HepG2 (cell line): ENCODE measurements at places on chromosomes 5 and 9.

DNA sequence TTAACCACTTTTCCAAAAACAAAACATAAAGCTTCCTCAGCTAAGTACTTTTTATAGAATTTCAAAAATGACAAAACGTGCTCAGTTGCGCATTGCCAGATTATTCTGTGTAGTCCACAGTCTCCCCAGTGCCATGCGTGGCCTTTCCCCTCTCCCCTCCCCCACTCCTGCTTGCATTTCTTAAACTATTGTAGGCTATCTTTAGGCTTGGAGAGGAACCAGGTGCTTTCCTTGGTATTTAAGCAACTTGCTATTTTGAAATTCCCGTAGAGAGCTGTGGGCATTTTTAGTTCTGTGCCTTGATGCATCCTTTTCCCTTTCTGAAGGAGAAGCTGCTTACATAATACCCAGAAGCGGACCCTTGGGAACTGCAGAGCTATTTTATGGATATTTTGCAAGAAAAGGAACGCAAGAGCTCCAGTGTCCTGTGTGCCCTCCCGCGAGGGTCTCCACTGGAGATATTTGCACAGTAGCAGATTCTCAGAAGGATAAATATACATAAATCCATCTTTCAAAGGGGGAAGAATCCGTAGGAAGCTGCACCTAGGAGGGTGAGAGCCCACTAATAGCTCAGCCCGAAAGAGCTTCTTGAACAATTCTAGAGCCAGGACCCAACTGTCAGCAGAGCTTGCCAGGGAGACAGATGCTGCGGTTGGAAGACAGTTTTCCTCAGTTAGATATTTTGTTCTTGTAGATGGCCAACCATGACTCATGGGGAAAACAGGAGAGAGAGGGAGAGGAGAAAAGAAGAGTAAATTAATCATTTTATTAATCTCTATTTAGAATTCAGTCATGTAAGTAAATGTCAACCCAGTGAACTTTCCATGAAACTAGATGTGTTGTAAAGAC is 1298.3 kb upstream of the WWC1 start:
- no peak overlapping the region for H3K4me3 ChIP-seq
- no peaks in the 10 kb centered on the region for H3K36me3 ChIP-seq
- H3K4me1 ChIP-seq, result no peaks in the 10 kb centered on the region
- no peak for DNase-seq

GRCh38 chr9:13621872-13622564 is 342.5 kb upstream of the MPDZ start:
- no peak for DNase-seq
- H3K27me3 ChIP-seq, result no peaks in the 10 kb centered on the region
- no peak overlapping the region for H3K27ac ChIP-seq
- no peaks in the 10 kb centered on the region for H3K4me1 ChIP-seq

- no peaks in the 10 kb centered on the region for H3K36me3 ChIP-seq
- H3K27me3 ChIP-seq, result no peaks in the 10 kb centered on the region
- no peak overlapping the region for H3K4me3 ChIP-seq
- no peaks in the 10 kb centered on the region for H3K4me1 ChIP-seq
- H3K27ac ChIP-seq, result no peak overlapping the region
- no peak for DNase-seq
Measured at GRCh38 chr5:33088176-33088575, 352.6 kb upstream of the TARS1 start.

- peaks cover 26% of the 10 kb centered on the region for H3K4me1 ChIP-seq
- H3K36me3 ChIP-seq, result no peaks in the 10 kb centered on the region
- no peak overlapping the region for H3K4me3 ChIP-seq
- H3K27me3 ChIP-seq, result no peaks in the 10 kb centered on the region
- H3K27ac ChIP-seq, result no peak overlapping the region
- DNase-seq, result no peak
Measured at GRCh38 chr5:5372930-5373329, 49.5 kb upstream of the ICE1 start.

GRCh38 chr9:100601216-100601615 is 23.3 kb downstream of the CAVIN4 start:
- H3K4me1 ChIP-seq, result peaks cover 24% of the 10 kb centered on the region
- no peaks in the 10 kb centered on the region for H3K36me3 ChIP-seq
- no peaks in the 10 kb centered on the region for H3K27me3 ChIP-seq
- no peak overlapping the region for H3K27ac ChIP-seq
- H3K4me3 ChIP-seq, result no peak overlapping the region
- DNase-seq, result peak; percentile 69

DNA sequence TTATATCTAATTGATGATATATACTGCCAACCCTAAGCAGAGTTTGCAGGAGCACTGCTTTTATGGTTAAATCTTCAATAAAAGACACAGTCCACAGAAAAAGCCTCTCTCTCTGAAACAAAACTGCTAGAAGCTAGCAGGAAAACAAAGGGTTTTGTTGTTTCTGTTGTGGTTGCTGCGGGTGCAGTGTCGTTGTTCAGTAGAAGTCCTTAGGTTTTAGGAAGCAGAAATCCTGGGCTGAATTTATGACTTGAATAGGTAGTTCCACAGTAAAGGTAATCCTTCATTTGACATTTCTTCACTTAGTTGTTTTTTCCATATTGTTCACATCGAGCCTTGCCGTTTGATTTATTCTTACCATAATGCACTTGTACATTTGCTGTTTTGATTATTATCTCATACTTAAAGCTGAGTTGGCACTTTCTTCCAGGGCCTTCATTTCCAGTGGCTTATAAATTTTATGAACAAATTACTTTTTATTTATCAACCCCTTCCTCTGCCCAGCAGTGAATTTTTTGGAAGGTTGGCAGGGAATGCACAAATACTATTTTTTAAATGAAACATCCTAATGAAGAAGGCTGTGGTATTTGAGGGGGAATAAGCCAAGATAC is 209.6 kb upstream of the SLC30A5 start:
- no peaks in the 10 kb centered on the region for H3K4me1 ChIP-seq
- H3K4me3 ChIP-seq, result no peak overlapping the region
- H3K27me3 ChIP-seq, result no peaks in the 10 kb centered on the region

DNA sequence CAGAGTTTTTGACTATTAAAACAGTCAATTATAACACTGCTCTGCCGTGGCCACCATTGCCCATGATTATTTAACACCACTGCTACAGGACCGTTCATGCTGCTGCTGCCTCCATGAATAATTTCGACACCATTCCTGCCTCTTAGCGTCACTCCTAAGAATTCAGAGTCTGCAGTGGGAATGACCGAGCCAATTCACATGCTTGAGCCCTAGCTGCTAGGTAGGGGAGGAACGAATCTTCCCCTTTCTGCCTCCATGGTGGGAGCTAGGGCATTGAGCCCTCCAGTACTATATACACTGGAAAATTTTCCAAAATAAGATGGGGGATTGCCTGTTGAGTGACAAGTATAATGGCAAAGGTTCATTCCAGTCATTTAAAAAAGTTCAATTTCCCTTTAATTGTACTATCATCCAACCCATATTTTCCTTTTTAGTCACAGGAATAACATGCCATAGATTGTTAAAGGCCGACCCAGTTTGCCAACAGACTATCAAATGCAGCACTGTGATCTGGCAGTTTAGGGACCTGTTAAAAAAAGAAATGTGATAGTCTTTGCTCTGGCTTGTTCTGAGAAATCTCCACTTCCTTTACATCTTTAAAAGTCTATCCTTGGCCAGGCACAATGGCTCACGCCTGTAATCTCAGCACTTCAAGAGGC is 13.5 kb upstream of the B4GALT1 start:
- no peaks in the 10 kb centered on the region for H3K36me3 ChIP-seq
- H3K27ac ChIP-seq, result no peak overlapping the region
- no peaks in the 10 kb centered on the region; the same call in 2 of the 3 replicates for H3K27me3 ChIP-seq
- H3K4me1 ChIP-seq, result 0 out of 2 replicates have a peak, but pooled peaks cover 9% of the 10 kb centered on the region
- no peak for DNase-seq

DNA sequence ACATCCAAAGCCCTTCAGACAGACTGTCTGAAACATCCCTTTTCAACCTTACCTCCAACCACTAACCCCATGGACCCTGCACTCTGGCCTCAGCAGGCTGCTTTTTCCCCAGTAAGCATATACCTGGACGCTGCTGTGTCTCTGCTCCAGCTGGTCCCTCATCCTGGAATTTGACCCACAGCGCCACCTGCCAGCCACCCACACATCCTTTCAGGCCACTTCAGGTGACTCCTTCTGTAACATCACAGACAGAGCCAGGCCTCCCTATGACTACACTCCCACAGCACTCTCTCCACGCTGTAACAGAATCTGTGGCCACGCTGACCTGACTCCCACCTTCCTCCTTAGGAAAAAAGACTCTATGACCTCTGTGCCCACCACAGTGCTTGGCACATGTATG is 3.4 kb downstream of the MGAT1 start:
- no peak for DNase-seq
- H3K4me1 ChIP-seq, result peaks cover 46% of the 10 kb centered on the region
- H3K27me3 ChIP-seq, result no peaks in the 10 kb centered on the region
- no peak overlapping the region for H3K4me3 ChIP-seq
- no peak overlapping the region for H3K27ac ChIP-seq

DNA sequence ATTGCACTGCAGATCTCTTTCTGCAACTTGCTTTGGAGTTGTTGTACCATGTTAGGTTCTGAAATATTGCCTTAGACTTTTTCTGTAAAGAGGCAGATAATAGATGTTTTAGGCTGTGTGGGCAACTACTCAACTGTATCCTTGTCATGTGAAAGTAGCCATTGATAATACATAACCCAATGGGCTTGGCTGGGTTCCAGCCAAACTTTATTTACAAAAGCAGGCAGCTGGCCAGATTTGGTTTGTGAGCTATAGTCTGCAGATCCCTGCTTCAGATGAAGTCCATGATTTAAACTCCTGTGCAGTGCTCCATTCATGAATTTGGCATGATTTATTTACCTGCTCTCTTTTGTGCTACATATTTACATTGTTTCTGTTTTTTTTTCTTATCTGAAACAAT is 300.4 kb downstream of the IRX2 start:
- no peaks in the 10 kb centered on the region for H3K4me1 ChIP-seq
- H3K36me3 ChIP-seq, result no peaks in the 10 kb centered on the region
- no peaks in the 10 kb centered on the region for H3K27me3 ChIP-seq
- DNase-seq, result no peak

GRCh38 chr5:158383486-158383885 is 524.5 kb upstream of the CLINT1 start:
- no peak overlapping the region for H3K4me3 ChIP-seq
- no peaks in the 10 kb centered on the region for H3K4me1 ChIP-seq
- H3K27me3 ChIP-seq, result no peaks in the 10 kb centered on the region

DNA sequence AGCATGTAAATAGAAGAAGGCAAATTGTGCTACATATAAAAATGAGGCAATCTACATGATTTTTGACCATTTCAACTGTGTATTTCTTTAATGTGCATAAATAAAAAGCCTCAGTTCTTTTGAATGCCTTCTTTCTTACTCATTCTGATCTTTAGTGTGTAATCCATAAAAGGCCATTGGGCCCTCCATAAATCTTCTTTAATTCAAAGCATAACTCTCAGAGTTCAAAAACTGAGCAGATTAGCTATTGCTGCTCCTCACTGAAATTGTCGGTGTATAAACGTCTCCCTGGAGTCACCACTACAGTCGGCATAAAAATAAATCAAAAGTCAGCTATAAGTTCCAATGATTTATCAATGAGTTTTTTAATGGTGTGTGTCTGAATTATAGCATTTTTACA is 45.3 kb upstream of the ADAMTSL1 start:
- H3K4me3 ChIP-seq, result no peak overlapping the region
- H3K27ac ChIP-seq, result no peak overlapping the region

DNA sequence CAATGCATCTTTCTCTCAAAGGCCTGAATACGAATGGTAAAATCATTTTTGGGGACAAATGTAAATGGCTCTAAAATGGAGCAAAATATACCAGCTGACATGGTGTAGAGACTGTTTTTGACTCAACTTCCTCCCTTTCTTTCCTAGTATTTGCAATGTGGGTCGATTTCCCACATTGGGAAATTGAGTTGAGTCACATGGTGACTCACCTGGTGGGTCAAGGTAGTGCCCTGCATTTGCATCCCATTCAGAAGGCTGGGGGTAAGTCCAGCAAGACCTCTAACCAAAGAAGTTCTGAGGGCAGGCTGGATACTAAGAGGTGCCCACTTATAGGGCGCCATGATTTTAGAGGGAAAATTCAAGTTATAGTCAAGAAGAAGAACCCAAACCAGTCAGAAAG is 179.6 kb upstream of the MPDZ start:
- no peaks in the 10 kb centered on the region for H3K36me3 ChIP-seq
- no peak overlapping the region for H3K27ac ChIP-seq
- H3K4me1 ChIP-seq, result no peaks in the 10 kb centered on the region

- peak overlapping the region; percentile 97 for H3K4me3 ChIP-seq
- H3K27me3 ChIP-seq, result peaks cover 4% of the 10 kb centered on the region; the same call in 1 of the 3 replicates
- H3K4me1 ChIP-seq, result peaks cover 57% of the 10 kb centered on the region
- H3K36me3 ChIP-seq, result no peaks in the 10 kb centered on the region
- DNase-seq, result no peak
Measured at GRCh38 chr5:55993731-55994494, 850 bp downstream of the IL6ST start.

DNA sequence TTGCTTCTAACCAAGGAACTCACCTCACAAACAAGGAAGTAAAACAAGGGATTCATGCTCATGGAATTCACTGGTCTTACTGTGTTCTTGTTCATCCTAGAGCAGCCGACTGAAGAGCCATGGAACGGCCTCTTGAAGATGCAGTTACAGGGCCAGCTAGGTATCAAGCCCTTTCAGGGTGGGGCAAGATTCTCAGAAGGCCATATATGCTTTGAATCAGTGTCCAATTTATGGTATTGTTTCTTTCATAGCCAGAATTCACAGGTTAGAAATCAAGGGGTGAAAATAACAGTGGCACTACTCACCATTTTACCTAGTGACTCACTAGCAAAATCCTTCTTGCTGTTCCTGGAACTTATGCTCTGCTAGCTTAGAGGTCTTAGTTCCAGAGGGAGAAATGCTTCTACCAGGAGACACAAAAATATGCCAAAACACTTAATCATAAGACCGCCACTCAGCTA is 159.5 kb upstream of the CDH10 start:
- no peaks in the 10 kb centered on the region for H3K27me3 ChIP-seq
- H3K4me3 ChIP-seq, result no peak overlapping the region
- no peak for DNase-seq
